Activated CD8-positive, alpha-beta T cell treated with anti-CD3 and anti-CD28 coated beads for 36 hours (primary cell): ENCODE measurements at places on chromosomes 13 and 19. TPM values are rescaled to one million over a fixed set of nuclear protein-coding genes. Genes with fewer than 3 reads are reported as not detected.

Gene ZNF235
- total RNA-seq: 3.6 TPM

Gene NAPSA
- 20.0 TPM for total RNA-seq

Gene HOMER3
- total RNA-seq: 0.36 TPM

Gene ISYNA1
- 48.6 TPM for total RNA-seq

Gene CACNA1A
- 0.36 TPM for total RNA-seq

Gene F2RL3
- not detected for total RNA-seq

Gene SIGLEC8
- total RNA-seq: not detected

Gene ZFP36
- 74.6 TPM for total RNA-seq

Gene HSD17B14
- total RNA-seq: 0.47 TPM

GRCh38 chr19:6987850-6988249 lies 33.4 kb downstream of the MBD3L2B start:
- H3K27ac ChIP-seq: no peak overlapping the region
- no peak for DNase-seq
- H3K36me3 ChIP-seq: peaks cover 6% of the 10 kb centered on the region
- no peaks in the 10 kb centered on the region for H3K27me3 ChIP-seq

GRCh38 chr13:111158136-111158805 lies 43.2 kb downstream of the ARHGEF7 start:
- peaks cover 50% of the 10 kb centered on the region for H3K4me1 ChIP-seq
- H3K27ac ChIP-seq: no peak overlapping the region
- no peaks in the 10 kb centered on the region for H3K27me3 ChIP-seq
- peaks cover 47% of the 10 kb centered on the region for H3K36me3 ChIP-seq

DNA sequence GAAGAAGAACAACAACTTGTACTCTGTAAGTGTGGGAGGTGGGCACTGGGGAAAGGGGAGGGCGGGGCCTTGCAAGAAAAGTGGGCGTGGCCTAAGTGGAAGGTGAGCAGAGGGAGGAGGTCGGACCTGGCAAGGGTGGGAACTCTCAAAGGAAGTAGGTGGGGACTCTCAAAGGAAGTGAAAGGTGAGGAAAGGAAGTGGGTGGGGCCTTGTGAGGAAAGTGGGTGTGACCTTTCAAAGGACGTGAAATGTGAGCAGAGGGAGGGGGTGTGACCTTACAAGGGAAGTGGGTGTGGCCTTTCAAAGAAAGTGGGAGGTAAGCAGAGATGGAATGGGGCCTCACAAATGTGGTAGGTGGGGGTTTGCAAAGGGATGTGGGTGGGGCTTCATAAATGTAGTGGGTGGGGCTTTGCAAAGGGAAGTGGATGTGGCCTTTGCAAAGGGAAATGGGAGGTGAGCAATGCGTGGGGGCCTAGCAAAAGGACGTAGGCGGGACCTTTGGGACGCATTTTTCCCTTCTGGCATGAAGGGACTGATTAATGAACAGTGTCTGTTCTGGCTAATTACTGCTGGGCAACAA lies 25.9 kb downstream of the ACSBG2 start:
- no peaks in the 10 kb centered on the region for H3K36me3 ChIP-seq
- no peaks in the 10 kb centered on the region for H3K27me3 ChIP-seq
- H3K27ac ChIP-seq: peak overlapping the region; percentile 42
- peaks cover 14% of the 10 kb centered on the region for H3K4me1 ChIP-seq
- no peak overlapping the region for H3K4me3 ChIP-seq

DNA sequence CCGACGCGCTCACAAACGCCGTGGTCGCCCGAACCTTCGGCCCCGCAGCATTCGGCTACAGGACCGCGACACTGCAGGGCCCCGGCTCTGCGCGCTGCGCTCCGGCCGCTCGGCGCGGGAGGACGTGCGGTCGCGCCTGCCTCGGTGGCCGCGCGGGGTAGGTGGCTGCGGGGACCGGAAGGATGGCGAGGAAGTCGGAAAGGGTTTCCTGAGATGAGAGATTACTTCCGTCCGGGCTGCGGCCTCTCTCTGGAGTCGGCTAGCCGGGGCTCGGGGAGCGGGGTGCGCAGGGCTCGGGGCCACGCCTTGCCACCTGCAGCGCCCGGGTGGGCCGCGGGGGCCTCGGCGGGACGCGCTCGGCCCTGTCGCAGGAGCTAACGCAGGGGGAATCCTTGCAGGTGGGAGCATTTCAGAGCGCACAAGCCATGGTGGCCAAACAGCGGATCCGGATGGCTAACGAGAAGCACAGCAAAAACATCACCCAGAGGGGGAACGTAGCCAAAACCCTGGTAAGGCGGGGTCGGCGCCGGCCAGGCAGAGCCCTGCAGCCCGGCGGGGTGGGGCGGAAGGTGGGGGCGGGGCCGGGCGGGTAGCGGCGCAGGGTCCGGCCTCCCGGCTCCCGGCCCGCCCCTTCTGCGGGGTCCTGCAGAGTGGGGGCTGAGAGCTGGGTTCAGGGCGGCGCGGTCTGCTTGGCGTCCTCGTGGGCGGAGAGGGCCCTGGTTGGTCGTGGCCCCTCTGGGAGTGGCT lies at the start of gene SERP2:
Gene SERP2, plus strand, starts transcription at position 224 of the 747 bp plus-strand sequence. Its CDS starts 202 bp downstream, at position 426.
- DNase-seq: peak; percentile 38
- no peak within 1 kb of the TSS for H3K27ac ChIP-seq
- H3K4me1 ChIP-seq: peaks cover 4% of the 10 kb centered on the region
- peaks cover 16% of the 10 kb centered on the region for H3K27me3 ChIP-seq
- H3K36me3 ChIP-seq: no peaks in the 10 kb centered on the region
